Activated CD4-positive, alpha-beta T cell treated with anti-CD3 and anti-CD28 coated beads for 1 hour (primary cell): ENCODE measurements at places on chromosomes 5 and 9.

- no peak for DNase-seq
Observed at GRCh38 chr5:164708831-164709230, 1203.4 kb downstream of the MAT2B start.

- DNase-seq, result no peak
Observed at GRCh38 chr5:64188776-64189175, 23.1 kb downstream of the RNF180 start.

GRCh38 chr5:14322437-14323187, 179.5 kb downstream of the TRIO start:
- DNase-seq, result no peak

- no peak for DNase-seq
Observed at GRCh38 chr9:99142275-99142674, 37.4 kb downstream of the TGFBR1 start.

- DNase-seq, result no peak
Observed at GRCh38 chr9:101465326-101465915, 29.8 kb upstream of the ALDOB start.

GRCh38 chr9:21904776-21905175, 89.4 kb downstream of the CDKN2A start:
- DNase-seq, result no peak

- DNase-seq, result no peak
Observed at GRCh38 chr5:65041296-65042158, 272.8 kb downstream of the CWC27 start.

DNA sequence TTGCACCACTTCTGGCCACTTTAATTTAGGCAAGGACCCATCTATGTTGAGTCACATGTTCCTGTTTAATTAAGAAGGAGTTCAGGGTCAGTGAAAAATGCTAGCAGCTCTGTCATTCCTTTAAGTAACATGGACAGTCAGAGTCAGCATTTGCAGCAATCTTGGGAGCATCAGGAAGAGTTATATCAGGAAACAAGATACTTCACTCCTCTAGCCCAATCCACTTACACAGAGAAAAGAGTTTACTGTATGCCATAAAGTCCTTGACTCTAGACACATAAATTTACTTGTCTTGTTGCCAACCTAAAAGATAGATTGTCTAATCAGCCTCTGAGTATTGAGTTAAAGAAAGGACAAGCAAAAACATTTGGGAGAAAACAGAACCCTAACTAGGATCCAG, 266.7 kb downstream of the PJA2 start:
- DNase-seq, result no peak

GRCh38 chr5:58544926-58545325, 37.9 kb upstream of the RAB3C start:
- DNase-seq, result no peak

- DNase-seq, result no peak
Observed at GRCh38 chr9:82149501-82149946, 161.0 kb downstream of the SPATA31D1 start.
